ENCODE measurements at places on chromosomes 6 and 20. TPM values are rescaled to one million over a fixed set of nuclear protein-coding genes. Genes with fewer than 3 reads are reported as not detected.

Gene FLRT3
- total RNA-seq = 1.8 TPM

Gene SPATS1
- total RNA-seq = not detected

Gene FAM217A
- total RNA-seq = not detected

Gene HCRTR2
- total RNA-seq = not detected

Gene EYA2
- total RNA-seq = 3.0 TPM

Gene PLG
- not detected for total RNA-seq

Gene MAFB
- total RNA-seq = 0.05 TPM

Gene OR2H1
- not detected for total RNA-seq

Gene TFAP2D
- total RNA-seq = not detected

Gene PTPRT
- total RNA-seq = not detected

Gene NRSN1
- total RNA-seq = not detected

Gene PREX1
- total RNA-seq = 12.1 TPM

Gene AURKA
- total RNA-seq = 102 TPM

Gene MOG
- total RNA-seq = not detected

Gene GNRH2
- total RNA-seq = not detected

Gene LPA
- total RNA-seq = not detected

Gene DEFB112
- not detected for total RNA-seq

Gene BPIFB4
- not detected for total RNA-seq

Gene SOX18
- total RNA-seq = 2.8 TPM

Gene OR2B6
- not detected for total RNA-seq

Gene HINT3
- total RNA-seq = 7.4 TPM

Gene LPIN3
- total RNA-seq = 7.5 TPM

Gene MUC21
- total RNA-seq = not detected

Gene FKBP5
- 11.8 TPM for total RNA-seq

Gene ENPP1
- 1.7 TPM for total RNA-seq

Gene DDX43
- not detected for total RNA-seq

Gene KIAA1755
- total RNA-seq = 0.21 TPM

Gene NFATC2
- 7.5 TPM for total RNA-seq

Gene FAM162B
- total RNA-seq = 0.15 TPM

Gene GDAP1L1
- not detected for total RNA-seq

Gene TMEM151B
- not detected for total RNA-seq

Gene NRSN2
- 54.0 TPM for total RNA-seq

Gene SCRT2
- total RNA-seq = not detected

Gene WFDC5
- total RNA-seq = not detected

Gene ID4
- total RNA-seq = 1.6 TPM

Gene FAM135A
- total RNA-seq = 2.9 TPM

Gene HMGCLL1
- 0.07 TPM for total RNA-seq

Gene ABHD16B
- total RNA-seq = not detected

Gene GTSF1L
- total RNA-seq = not detected

Gene C20orf202
- total RNA-seq = not detected

Gene RSPO3
- total RNA-seq = 86.4 TPM

Gene C6orf141
- 20.9 TPM for total RNA-seq

Gene ERGIC3
- 238 TPM for total RNA-seq

Gene MLN
- not detected for total RNA-seq

Gene NR2E1
- 0.03 TPM for total RNA-seq

Gene CGAS
- total RNA-seq = 5.2 TPM

Gene MBOAT1
- 2.5 TPM for total RNA-seq

Gene IPCEF1
- not detected for total RNA-seq

Gene SLC44A4
- total RNA-seq = 0.07 TPM

Data from A549 treated with RU486 at 1 μM for 4 hours (cell line).